ENCODE measurements at places on chromosomes 11 and 22.
A peak's percentile ranks its signal among the peaks of the same experiment; 100 is the strongest.

GRCh38 chr11:78177216-78177615 is 11.2 kb downstream of the KCTD21 start:
- no peak for DNase-seq

- DNase-seq, result no peak
These were observed 32.7 kb upstream of the HTR3A start for GRCh38 chr11:113942256-113942655.

- no peak for DNase-seq
These were observed 35.6 kb upstream of the CADM1 start for GRCh38 chr11:115539844-115540243.

GRCh38 chr11:45062115-45062514 is 84.3 kb upstream of the PRDM11 start:
- no peak for DNase-seq

- no peak for DNase-seq
These were observed 8.5 kb downstream of the TRIM6 start for GRCh38 chr11:5604896-5605295.

DNA sequence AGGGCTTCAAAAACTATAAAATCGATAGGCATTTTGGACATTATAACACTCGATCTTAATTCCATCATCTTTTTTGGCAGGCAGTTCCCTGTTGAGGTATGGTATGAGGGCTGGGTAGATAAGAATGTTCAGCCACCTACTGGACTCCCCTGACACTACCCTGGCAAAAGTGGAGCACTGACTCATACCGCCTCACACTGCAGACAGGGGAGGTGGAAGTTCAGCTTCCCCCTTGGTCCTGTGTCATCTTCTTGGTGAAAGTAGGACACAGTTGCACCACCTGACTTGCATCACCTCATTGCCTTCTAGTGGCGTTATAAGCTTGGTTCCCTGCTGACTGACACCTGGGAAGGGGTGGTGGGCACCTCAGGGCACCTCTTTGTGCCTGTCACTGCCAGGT is 30.4 kb downstream of the PAAF1 start:
- DNase-seq, result peak; percentile 21

DNA sequence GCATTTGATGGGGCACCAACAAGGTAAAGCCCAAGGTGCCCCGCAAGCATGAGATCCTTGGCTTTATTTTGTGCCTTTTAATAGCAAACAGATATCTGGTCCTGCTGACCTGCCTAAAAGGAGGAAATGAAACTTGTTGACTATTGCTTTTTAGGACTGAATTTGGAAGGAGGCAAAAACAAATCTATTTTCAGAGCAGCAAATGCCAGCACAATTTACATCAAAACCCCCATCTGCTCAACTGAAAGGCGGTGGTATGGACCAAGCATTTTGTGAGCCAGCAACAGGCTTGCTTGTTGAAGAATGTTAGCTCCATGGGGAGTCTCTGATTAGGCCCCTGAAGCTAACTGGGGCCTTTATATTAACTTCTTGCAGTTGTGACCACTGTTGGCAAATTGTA is 192.6 kb upstream of the E2F8 start:
- no peak for DNase-seq

- DNase-seq, result peak; percentile 18
These were observed 575 bp downstream of the DUSP18 start for GRCh38 chr22:30667107-30667493.

DNA sequence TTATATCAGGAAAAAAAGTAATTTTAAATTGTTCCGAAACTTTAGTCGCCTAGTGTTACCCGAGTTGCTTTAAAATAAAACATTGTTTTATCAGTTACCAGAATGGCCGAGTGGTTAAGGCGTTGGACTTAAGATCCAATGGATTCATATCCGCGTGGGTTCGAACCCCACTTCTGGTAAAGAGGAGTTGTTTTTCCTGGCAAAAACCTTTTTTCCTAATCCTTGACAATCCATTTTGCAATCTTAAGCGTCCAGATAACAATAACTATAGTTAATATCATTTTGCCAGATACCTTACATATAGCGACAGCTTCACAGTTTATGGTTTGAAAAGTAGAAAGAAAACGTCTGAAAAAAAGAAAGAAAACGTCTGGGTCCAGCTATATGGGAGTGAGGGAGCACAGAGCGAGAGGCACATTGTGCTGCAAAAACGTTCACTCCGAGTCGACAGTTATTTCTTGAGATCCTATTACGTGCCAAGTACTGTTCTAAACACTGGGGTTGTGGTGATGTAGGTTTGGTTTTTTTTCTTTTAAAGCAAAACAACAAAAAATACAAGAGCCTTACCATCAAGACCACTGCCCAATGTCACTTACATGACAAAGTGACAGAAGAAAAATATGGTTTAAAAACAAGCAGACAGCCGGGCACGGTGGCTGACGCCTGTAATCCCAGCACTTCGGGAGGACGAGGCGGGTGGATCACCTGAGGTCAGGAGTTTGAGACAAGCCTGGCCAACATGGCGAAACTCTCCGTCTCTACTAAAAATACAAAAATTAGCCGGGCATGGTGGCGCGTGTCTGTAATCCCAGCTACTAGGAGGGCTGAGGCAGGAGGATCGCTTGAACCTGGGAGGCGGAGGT is 40.6 kb downstream of the OR4D9 start:
- peak; percentile 91 for DNase-seq

DNA sequence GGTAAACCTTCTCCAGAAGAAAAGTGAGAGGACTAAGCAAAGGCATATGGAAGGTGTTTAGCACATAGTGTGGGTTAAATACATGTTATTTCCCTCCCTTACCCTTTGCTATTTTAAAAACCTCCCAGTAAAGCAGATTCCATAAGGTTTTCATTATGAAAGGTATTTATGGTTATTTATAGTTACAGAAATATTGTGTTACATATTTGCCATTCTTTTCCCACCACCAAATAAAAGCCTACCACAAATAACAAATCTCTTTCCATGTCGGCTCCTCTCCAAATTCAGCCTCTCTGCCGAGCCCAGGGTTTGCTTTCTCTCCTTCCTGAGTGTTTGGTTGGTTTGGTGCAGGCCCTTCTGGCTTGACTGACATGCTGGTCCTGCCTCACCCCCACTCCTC is 64.4 kb downstream of the INSC start:
- peak; percentile 31 for DNase-seq

- DNase-seq, result no peak
These were observed 227.8 kb downstream of the DCDC1 start for GRCh38 chr11:31141789-31142188.

DNA sequence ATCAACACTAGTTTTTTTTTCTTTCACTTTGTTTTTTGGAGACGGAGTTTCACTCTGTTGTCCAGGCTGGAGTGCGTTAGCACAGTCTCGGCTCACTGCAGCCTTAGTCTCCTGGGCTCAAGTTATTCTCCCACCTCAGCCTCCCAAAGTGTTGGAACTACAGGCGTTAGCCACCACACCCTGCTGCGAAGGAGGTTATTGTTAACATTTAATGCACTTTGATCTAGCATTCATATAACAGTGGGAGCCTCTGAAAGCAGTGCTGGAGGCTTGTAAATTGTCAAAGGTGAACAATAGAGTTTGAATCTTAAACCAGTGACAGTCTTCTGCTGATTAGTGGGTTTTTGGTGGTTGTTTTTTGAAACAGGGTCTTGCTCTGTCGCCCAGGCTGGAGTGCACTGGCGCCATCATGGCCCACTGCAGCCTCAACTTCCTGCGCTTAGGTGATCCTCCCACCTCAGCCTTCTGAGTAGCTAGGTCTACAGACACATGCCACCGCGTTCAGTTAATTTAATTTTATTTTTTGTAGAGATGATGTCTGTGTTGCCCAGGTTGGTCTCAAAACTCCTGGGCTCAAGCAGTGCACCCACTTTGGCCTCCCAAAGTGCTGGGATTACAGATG is 96.9 kb upstream of the HORMAD2 start:
- DNase-seq, result no peak

- DNase-seq, result no peak
These were observed 6.6 kb downstream of the OR51F1 start for GRCh38 chr11:4763096-4763495.

DNA sequence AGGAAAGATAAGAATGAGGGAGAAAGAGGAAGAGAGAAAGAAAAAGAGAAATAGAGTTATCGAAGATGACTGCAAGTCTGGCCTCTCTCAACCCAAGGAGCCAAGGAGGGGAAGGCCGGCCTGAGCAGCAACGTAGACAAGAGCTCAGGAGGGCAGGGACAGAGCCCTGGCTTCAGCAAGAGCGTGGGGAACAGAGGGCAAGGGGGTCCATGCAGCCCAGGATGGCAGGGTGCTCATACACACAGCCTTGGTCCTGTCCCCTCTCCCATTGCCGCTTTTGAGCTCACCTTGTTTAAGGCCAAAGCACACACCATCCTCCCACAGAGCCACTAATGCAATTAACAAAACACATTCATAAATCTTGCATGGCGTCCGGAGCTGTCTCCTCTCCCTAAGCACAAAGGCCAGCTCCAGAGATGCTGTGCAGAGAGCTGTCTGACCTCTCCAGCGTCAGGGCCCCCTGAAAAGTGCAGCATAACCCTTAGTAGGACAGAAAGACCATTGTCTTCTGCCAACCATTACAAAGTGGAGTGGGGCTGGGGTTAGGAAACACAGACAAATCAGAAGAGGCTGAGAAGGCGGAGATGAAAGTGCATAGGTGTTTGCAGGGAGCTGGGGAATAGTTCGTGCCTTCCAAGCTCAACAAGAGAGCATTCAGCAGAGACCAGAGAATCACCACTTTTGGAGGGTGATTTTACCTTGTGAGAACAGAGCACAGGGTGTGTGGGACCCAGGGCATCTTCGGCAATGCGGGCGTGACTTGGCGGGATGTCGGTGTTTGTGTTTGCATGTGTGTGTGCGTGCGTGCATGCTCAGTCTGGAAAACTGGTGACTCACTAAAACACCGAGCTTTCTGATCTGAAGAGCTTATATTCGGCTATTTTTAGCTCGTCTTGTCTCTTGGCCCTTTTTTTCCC is 28.2 kb upstream of the JAM3 start:
- DNase-seq, result peak; percentile 83

DNA sequence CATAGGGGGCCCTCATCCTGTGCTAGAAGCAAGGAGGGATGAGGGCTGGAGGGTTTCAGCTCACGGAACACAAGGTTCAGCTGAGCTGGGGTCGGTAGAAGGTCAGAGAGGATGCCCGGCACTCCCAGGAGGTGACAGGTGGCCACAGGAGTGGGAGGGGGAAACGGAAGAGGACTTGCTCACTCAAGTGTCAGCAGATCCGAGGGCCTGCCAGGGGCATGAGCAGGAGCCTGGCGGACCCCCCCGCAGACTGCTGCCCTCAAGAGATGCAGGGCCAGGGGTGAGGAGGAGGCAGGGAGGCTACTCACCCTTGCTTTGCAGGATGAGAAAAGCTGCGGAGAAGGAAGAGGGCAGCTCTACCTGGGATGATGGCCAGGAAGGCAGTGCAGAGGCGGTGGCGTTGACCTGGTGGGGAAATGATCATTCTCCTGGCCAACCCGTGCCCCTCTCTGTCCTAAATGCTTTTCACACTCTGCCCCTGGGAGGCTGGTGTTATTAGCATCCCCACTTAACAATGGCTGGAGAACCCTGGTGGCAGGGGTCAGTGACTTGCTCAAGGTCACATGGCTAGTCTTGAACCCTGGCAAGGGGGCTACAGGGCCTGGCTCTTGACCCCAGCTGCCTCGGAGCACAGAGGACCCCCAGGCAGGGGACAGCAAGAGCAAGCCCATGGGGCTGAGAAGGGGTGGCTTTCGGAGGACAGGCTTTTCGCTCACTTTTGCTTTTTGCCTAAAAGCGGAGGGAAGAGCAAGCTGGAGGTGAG is 30.1 kb upstream of the CSNK1E start:
- DNase-seq, result no peak

GRCh38 chr11:2886191-2886894 is 768 bp upstream of the CDKN1C start:
- DNase-seq, result peak; percentile 48

GRCh38 chr11:70725739-70726138 is 327.4 kb downstream of the CTTN start:
- no peak for DNase-seq

- no peak for DNase-seq
These were observed 75.4 kb downstream of the PHF21A start for GRCh38 chr11:46045811-46046210.

GRCh38 chr11:130183878-130184610 is 24.5 kb downstream of the ST14 start:
- DNase-seq, result no peak

- no peak for DNase-seq
These were observed 530.6 kb upstream of the KIRREL3 start for GRCh38 chr11:127531167-127531566.

DNA sequence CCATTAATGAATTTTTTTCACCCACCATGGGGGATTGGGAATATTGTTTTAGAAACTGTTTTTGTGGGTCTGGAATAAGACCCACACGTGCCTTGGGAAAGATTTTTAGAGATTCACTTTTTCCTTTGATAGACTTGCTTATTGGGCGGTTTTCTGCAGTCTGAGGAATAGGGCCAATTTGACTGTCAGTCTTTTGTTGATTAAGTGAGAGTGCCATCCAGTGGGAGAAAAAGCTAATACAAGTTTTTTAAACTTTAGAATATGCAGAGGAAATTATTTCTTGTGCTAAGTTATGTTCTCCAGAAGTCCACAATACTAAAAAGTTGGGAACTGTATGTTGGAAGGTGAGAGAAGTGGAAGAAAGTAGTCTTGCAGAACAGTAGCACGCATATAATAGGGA is 56.1 kb downstream of the PRMT3 start:
- peak; percentile 50 for DNase-seq

DNA sequence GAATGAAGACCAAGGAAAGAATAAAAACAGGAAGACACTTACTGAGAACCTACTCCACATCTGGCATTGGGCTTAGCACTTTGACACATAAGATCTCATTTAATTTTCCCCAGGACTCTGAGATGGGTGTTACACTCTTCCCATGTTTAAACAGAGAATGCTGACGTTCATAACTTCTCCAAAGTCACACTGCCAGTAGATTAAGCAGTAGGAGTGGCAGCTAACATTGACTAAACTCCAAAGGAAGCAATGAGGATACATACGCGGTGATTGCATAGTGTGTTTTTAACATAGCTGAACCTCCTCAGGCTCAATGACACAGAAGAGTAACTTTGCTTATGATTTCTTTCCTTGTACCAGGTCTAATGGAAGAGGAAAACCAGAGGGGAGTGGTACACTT is 14.5 kb upstream of the OR10V1 start:
- no peak for DNase-seq

- DNase-seq, result no peak
These were observed 207.8 kb downstream of the GRIK4 start for GRCh38 chr11:120719348-120719747.

GRCh38 chr11:26070714-26071380 is 261.1 kb upstream of the ANO3 start:
- DNase-seq, result no peak

- DNase-seq, result no peak
These were observed 47.8 kb upstream of the PTPRJ start for GRCh38 chr11:47932544-47932943.

GRCh38 chr11:96317571-96317970 is 25.4 kb downstream of the MAML2 start:
- no peak for DNase-seq

DNA sequence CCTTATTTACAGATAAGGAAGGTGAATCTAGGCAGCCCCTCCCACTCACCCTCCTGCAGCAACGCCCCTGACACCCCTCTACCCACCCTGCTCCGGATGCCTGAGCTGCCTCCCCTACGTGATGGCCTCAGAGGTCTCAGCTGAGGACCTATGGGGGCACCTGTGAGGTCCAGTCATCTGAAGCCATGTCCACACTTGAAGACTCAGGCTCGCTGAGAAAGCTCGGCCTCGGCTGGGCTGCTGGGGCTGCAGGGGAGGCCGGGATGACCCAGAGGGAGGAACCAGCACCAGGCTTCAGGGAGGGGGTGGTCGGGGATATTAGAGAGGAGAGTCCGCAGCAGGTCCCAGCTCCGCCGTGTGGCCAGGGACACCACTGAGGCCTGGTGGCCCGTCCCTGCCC is 92.8 kb downstream of the BRD1 start:
- DNase-seq, result no peak

Measured in cardiac fibroblast (primary cell).